Sigmoid colon (tissue), 7 donors: ENCODE measurements at places on chromosomes 5 and 9.

DNA sequence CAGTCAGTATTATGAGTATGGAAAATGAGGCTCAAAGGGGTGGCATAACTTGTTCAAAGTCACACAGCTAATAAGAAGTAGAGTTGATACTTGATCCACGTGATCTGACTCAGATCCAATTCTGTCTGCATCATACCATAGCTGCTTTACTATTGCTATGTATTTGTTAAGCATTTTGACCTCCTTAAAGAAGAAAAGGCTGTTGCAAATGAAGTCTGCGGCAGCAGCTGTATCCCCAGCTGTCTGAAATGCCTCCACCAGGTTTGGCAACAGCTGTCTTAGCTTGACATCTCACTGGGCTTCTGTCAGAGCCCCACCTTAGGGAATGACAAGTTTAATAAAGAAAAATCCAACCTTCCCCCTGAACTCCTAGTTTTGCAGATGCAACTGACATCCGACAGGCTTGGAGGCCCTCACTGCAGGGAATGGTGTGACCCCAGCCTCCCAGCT, 75.6 kb upstream of the SLC44A1 start:
- no peak for DNase-seq

GRCh38 chr5:90941002-90941720, 382.6 kb downstream of the ADGRV1 start:
- no peak for DNase-seq

GRCh38 chr9:116437411-116438370, 249.4 kb upstream of the TRIM32 start:
- no peak for DNase-seq

GRCh38 chr5:154830219-154830595, 20.2 kb downstream of the FAXDC2 start:
- peak; percentile 12 for DNase-seq

- no peak for DNase-seq
These were observed 115.8 kb upstream of the OTULINL start for GRCh38 chr5:14465776-14466175.

DNA sequence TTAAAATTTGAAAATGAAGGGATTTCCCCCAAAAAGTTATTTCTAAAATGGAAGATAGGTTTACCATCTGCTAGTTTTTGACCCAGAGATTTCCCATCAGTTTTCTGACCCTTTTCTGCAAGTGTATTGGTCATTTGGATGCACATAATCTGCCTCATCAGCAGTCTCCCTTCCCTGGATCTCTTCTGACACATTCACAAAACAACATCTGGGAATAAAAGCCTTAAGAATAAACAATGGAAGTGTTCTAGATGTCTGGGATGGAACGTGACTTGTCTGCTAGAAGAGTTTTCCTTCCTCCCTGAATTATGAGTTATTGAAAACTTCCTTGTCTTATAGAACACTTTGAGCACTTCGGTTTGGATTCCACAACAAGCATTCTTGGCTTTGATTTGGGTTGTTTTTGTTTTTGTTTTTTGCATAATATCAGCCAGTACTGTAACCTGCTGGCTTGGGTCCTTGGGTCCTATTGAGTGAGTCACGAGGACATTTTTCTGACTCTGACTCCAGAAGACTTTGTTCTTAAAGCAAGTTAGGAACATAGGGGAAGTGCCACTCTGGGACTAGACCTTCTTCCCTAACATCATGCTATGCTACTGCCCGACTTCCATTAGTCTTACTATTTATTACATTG, 18.2 kb upstream of the ESM1 start:
- DNase-seq = no peak

- DNase-seq = no peak
These were observed 12.0 kb upstream of the NKX2-5 start for GRCh38 chr5:173247041-173247440.

- no peak for DNase-seq
These were observed 9.3 kb downstream of the OR1N2 start for GRCh38 chr9:122562134-122562760.

- no peak for DNase-seq
These were observed 95.1 kb upstream of the FCN2 start for GRCh38 chr9:134785325-134786108.

DNA sequence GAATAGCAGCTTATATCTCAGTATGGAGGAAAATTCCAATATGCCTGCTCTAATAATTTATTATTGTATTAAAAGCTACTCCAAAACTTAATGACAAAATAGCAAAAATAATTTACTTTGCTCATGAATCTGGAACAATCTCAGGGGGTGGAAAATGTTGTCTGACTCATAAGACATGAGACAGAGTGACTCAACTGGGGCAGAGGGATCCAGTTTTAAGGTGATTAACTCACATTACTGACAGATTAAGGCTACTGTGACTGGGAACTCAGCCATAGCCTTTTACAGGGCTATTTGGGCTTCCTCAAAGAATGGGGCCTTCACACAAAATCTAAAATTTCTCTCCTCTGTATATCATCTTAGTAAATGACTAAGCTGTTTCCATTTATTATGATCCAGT, 1172.9 kb downstream of the CDH12 start:
- no peak for DNase-seq

- no peak for DNase-seq
These were observed at the start of gene GRIN1 for GRCh38 chr9:137138722-137139467. Gene GRIN1, plus strand, starts transcription at chr9:137139154. Its CDS starts 333 bp downstream, at chr9:137139487.

DNA sequence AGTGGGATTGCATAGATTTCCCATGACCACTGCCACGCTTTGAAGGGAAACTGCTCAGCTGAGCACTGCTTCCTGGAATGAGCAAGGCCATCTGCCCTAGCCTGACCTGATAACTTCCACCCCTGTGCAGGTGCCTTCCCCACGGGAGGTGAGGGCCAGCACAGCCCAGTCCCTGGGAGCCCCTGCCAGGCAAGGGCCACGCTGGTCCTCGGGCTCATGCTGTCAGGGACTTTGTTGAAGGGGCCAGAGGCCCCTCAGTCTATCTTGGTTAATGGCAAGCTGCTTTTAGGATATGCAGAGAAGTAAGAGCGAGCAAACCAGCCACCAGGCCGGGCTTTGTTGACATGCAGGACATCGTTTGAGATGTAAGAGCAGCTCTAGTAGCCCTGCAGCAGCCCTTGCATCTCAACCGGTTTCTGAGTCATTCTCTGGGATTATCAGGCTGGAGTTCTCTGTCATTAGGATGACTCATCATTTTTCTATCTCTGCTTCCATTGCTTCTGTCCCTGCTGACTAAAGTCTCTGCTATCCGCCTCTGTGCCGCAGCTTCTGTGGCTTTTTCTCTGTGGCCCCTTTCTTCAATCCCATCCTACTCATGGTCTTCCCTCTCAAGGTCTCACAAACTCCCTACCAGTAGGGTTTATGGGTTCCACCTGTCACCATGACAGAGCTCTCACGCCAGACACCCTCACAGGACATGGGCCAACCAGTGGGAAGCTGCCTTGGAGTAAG, 30.6 kb upstream of the IQGAP2 start:
- no peak for DNase-seq

DNA sequence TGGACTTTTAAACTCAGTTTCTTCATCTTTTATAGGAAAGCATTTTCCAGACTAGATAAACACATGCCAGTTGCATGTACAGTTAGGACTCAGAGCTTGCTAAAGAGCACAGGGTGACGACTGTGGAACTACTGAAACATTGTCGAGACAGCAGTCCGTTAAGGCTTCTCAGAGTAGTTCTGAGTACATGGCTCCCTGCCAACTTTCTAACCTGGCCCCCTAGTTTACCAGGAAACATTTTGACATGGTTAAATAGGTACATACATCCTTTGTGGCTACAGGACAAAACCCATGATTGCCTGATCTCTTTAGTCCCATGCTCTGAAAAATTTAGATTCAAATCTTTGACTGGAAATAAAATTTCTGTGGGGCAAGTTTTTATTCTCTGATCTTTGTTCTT, 129.7 kb downstream of the SLF1 start:
- no peak for DNase-seq

DNA sequence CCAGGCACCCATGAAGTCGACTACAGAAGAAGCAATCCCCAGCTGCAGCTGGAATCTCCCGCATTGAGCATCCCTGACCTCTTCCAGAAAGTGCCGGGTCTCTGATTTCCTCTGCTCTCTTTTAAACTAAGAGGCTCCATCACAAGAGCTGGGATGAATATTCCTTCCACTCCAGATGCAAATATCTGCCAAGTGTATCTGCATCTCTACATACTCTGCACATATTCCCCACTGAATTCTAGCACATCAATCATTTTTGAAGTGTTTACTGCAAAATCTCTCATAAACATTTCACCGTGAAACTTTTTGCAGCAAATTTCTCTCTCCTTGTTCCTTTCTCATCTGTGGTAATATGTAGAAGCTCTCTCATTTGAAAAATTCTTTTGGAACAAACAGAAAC, 161.5 kb downstream of the GABRB2 start:
- no peak for DNase-seq

DNA sequence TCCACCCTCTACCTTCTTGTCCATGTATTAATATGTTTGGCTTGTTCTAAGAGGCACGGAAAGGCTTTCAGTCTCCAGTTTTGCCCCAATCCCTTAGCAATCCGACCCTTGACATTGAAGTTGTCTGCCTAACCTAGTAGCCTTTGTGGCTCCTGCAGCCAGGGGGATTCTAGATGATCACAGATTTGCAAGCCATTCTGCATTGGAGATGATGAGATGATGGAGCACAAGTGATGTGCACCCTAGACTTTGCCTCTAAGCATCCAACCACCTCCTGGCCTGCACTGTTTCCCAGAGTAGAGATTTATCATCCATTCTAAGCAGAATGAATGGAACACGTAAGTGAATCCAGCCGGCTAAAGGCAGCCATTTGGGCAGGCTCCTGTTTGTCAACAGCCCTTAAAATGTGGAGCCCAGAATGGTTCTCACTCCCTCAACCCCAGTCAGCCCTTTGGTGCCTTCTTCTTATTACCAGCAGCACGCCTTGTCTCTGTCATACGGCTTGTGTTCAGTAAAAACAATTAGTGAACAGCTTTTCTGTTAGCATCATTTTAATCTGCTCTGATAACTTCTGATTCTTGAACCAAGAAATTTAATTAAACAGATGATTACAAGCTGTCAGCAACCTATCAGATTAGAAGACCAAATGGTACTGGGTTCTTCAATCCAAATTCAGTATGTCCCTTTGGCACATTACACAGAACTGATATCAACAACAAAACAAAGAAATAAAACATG, 5.7 kb upstream of the TRAF1 start:
- no peak for DNase-seq

DNA sequence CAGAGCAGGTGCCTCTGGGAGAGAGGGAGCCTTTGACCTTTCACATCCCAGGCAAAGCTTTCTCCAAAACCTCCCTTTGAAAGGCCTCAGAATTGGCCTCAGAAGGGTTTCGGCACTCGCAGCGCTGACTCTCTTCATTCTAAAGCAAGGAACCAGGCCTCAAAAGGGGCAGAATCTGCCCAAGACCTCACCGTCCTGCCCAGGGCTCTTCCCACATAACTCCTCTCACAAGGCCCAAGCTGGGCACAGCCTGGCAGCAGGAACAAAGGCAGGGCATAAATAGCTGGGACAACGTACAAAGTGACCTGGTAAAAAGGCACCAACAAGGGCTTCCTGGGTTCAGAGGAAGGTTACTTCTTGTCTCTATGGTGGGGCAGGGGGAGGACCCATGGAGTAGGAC, 166.3 kb upstream of the FSTL4 start:
- no peak for DNase-seq

DNA sequence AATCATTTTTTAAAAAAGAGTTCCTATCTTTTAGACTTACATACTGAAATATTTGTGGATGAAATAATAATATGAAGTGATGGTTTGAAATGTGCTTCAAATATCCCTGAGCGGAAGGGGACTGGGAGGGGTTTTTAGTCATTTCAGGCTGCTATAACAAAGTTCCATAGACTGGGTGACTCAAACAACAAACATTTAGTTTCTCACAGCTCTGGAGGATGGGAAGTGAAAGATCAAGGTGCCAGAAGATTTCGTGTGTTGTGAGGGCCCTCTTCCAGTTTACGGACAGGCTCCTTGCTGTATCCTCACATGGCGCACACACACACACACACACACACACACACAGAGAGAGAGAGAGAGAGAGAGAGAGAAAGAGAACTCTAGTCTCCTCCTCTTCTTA, 27.1 kb upstream of the TEX10 start:
- no peak for DNase-seq

GRCh38 chr5:154111214-154111613, 72.4 kb downstream of the MFAP3 start:
- no peak for DNase-seq

DNA sequence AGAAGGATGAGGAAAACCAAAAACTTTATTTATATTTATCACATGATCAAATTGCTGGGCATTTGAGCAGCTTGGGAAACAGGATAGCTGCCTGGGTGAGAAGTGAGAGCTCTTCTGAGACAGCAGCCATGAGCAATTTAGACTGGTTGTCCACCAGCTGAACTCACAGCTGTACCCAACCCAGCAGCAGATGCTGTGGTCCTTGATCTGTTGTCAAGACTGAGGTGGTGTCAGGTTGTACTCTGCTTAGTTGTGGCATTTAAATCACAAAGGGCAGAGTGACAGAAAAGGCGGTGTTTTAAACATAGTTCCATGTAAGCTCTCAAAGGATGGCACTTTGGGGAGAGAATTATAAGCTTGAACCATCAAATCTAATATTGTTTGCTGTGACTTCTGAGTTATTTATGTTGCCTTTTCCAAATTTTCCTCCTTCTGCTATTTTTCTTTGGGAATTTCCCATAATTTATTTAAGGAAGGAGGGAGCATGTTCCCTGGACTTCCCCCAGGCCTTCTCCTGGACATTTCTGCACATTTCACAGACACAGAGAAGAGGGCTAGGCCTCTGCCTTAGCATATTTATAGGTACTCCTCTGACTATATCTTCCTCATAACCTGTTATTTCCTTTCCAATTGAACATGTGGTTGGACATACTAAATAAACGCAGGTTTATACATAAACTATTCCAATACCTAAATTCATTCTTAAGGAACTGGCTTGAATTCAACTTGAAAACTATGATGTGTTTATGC, 117.7 kb upstream of the FER start:
- no peak for DNase-seq

- DNase-seq = no peak
These were observed 77.1 kb upstream of the GOLM1 start for GRCh38 chr9:86176468-86176867.

DNA sequence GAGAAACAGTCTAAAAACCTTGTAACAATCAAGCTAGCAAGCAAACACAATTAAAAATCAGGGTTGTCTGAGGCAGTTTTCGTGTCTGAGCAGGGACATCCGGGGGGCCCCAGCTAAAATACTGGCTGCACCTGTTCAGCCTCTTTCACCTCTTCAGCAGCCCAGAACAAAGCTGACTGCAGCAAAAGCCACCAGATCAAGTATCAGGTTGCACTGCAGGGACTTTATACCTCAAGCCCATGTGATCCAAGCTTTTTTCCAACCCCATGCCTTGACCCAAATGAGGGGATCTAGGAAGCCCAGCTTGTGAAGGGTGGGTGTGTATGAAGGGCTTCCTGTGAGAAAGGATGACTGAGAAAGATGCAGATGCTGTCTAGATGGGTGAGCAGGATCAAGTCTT, 133.4 kb downstream of the SEMA6A start:
- no peak for DNase-seq
